Activated CD8-positive, alpha-beta memory T cell treated with anti-CD3 and anti-CD28 coated beads, Interleukin-2, amount 10 ng/mL, durations not matched to agents 7 days and 5 days (primary cell): ENCODE measurements at places on chromosomes 6 and 20. TPM values are rescaled to one million over a fixed set of nuclear protein-coding genes. Genes with fewer than 3 reads are reported as not detected.

BPIFB2 gene
- not detected for total RNA-seq

DLL1 gene
- total RNA-seq = 1.2 TPM

DNA sequence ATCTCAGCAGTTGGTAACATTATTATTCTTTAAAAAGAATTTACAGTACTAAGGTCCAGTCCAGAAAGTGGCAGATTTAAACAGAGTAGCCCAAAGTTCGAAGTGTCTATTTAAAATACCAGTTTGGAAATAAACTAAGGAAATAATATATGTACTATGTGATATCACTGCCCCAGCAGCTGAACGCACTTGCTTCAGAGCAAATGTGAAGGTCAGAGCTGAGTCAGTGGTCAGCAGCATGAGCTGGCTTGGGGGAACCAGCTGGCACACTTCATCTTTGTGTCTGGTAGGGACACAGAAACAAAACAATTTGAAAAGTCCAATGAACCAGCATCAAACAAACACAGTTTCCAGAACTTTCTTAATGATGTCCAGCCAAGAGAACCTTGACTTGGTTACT lies 15.4 kb downstream of the TMEM14B start:
- peaks cover 14% of the 10 kb centered on the region for H3K4me1 ChIP-seq
- DNase-seq = no peak
- H3K27me3 ChIP-seq = no peaks in the 10 kb centered on the region
- no peak overlapping the region for H3K27ac ChIP-seq

- H3K27ac ChIP-seq = no peak overlapping the region
- H3K27me3 ChIP-seq = peaks cover 62% of the 10 kb centered on the region
- no peak overlapping the region for H3K4me3 ChIP-seq
- no peaks in the 10 kb centered on the region for H3K36me3 ChIP-seq
- no peak for DNase-seq
- peaks cover 3% of the 10 kb centered on the region for H3K4me1 ChIP-seq
These were observed 5.0 kb upstream of the HSPA12B start for GRCh38 chr20:3727401-3728021.

BAG2 gene
- 9.6 TPM for total RNA-seq

LY6G6F gene
- total RNA-seq = not detected

- H3K27ac ChIP-seq = no peak overlapping the region
- DNase-seq = no peak
- no peaks in the 10 kb centered on the region for H3K4me1 ChIP-seq
- H3K27me3 ChIP-seq = peaks cover 11% of the 10 kb centered on the region
These were observed 192.0 kb downstream of the RNF144B start for GRCh38 chr6:18579166-18579565.

GRCh38 chr6:12636336-12636735 lies 80.2 kb upstream of the PHACTR1 start:
- peaks cover 3% of the 10 kb centered on the region for H3K27me3 ChIP-seq
- H3K36me3 ChIP-seq = no peaks in the 10 kb centered on the region
- H3K27ac ChIP-seq = no peak overlapping the region
- H3K4me3 ChIP-seq = no peak overlapping the region
- DNase-seq = no peak

HLA-DQA2 gene
- total RNA-seq = 11.6 TPM

DNA sequence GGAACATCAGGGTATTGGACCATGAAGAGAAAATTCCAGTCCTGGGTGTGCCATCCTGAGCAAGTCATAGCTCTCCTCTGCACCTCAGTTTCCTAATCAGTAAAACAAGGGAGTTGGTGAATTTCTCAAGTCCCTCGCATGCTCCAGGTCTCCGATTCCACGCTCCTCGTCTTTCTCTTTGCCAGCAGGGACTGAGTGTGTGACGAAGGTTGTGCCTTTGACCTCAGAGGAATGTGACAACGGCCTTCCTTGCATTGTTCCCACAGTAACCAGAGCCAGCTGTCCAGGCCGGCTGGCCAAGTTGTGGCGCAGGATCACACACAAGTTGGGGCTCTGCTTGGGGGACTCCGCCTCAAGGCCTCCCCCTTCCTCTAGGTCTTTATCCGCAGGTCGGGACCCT lies 217.3 kb downstream of the ATXN1 start:
- no peak for DNase-seq
- peaks cover 12% of the 10 kb centered on the region for H3K36me3 ChIP-seq
- peaks cover 19% of the 10 kb centered on the region for H3K4me1 ChIP-seq
- no peaks in the 10 kb centered on the region for H3K27me3 ChIP-seq
- no peak overlapping the region for H3K27ac ChIP-seq

GRCh38 chr20:3164043-3164762 lies 4.5 kb upstream of the FASTKD5 start:
- H3K27me3 ChIP-seq = peaks cover 19% of the 10 kb centered on the region
- DNase-seq = no peak
- H3K4me3 ChIP-seq = no peak overlapping the region
- H3K4me1 ChIP-seq = peaks cover 4% of the 10 kb centered on the region

DNA sequence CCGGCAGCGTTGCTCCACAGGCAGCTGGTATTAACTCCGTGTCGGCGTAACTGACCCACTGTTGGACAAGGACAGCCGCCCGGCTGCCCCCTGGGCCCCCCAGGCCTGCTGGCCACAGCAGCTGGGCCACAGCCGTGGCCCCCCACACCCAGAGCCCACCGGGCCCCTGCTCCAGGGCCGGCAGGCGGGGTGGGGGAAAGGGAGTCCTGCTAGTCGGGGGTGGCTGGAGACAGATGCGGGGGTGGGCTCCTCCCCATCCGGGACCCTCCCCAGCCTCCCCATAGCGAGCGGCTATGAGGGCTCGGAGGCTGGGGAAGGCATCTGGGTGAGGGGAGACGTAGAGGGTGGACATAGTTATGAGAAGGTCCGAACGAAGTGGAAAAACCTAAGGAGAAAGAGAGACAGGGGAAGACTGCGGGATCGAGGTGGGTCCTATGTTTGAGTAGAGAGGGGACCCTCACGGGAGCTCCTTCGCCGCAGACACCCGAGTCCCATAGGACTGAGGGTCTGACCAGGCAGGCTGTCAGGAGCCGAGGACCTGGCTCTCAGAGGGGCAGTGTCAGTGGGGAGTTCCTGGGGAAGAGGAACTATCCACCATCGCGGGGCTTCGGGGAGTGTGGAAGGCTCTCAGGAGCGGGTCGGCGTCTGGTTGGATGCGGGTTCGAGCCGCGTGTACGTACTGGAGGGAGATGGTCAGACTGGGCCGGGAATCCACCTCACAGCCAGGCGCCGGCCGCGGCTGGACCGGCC lies 511 bp downstream of the VARS1 start:
- H3K4me3 ChIP-seq = peak overlapping the region; percentile 96
- H3K36me3 ChIP-seq = peaks cover 26% of the 10 kb centered on the region
- no peak for DNase-seq
- H3K27me3 ChIP-seq = no peaks in the 10 kb centered on the region
- peaks cover 51% of the 10 kb centered on the region for H3K4me1 ChIP-seq

- peaks cover 22% of the 10 kb centered on the region for H3K27me3 ChIP-seq
- DNase-seq = no peak
- no peak overlapping the region for H3K27ac ChIP-seq
- no peaks in the 10 kb centered on the region for H3K4me1 ChIP-seq
- no peaks in the 10 kb centered on the region for H3K36me3 ChIP-seq
These were observed 44.8 kb upstream of the ENPP1 start for GRCh38 chr6:131762984-131763383.

SIM1 gene
- total RNA-seq = not detected

PDYN gene
- not detected for total RNA-seq

C6orf58 gene
- total RNA-seq = not detected

- no peak for DNase-seq
- no peaks in the 10 kb centered on the region for H3K4me1 ChIP-seq
- no peaks in the 10 kb centered on the region for H3K27me3 ChIP-seq
- no peak overlapping the region for H3K4me3 ChIP-seq
These were observed 236.8 kb downstream of the PACRG start for GRCh38 chr6:162964488-162965140.

DNA sequence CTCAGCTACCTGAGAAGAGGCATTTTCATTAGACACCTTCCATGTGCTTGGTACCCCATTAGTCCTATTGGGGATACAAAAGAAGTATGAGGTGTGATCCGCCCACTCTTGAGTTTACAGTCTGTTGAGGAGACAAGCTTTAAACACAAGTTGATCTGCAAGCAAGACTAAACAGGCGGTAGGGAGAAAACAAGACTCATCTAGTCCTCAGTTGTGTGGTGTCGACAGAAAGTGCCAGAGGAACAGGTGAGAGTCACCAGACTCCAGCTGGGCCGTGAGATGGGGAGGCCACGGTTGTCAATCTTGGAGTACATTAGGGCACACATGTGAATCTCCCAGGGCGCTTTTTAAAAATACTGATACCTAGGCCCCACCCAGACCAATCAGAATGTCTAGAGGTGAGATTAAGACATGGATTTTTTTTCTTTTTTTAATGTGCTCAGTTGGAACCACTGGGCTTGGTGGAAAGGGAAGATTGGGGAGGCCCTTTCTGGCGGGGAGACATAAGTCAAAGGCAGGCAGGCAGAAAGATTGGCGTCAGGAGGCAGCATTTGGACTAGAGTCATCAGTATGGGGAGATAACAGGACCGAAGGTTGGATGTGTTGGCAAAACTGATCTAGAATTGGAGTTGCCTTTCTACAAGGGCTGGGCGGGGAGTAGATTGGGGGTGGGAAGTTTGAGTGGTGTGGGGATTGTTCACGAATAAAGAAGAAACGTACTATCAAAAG lies 10.4 kb downstream of the E2F3 start:
- H3K4me3 ChIP-seq = no peak overlapping the region
- DNase-seq = no peak
- no peaks in the 10 kb centered on the region for H3K27me3 ChIP-seq
- H3K4me1 ChIP-seq = peaks cover 82% of the 10 kb centered on the region
- H3K27ac ChIP-seq = no peak overlapping the region

- peak overlapping the region; percentile 1 for H3K27ac ChIP-seq
- no peak for DNase-seq
- no peaks in the 10 kb centered on the region for H3K27me3 ChIP-seq
- H3K4me1 ChIP-seq = peaks cover 9% of the 10 kb centered on the region
- H3K36me3 ChIP-seq = no peaks in the 10 kb centered on the region
These were observed 60.2 kb upstream of the RNF144B start for GRCh38 chr6:18326980-18327379.

- H3K27ac ChIP-seq = no peak overlapping the region
- no peaks in the 10 kb centered on the region for H3K36me3 ChIP-seq
- no peaks in the 10 kb centered on the region for H3K27me3 ChIP-seq
- no peak overlapping the region for H3K4me3 ChIP-seq
These were observed 121.5 kb downstream of the PACRG start for GRCh38 chr6:162849269-162849668.

SIRPD gene
- total RNA-seq = 0.19 TPM

TFAP2C gene
- not detected for total RNA-seq

- DNase-seq = no peak
- H3K27ac ChIP-seq = no peak overlapping the region
- H3K4me3 ChIP-seq = no peak overlapping the region
- peaks cover 31% of the 10 kb centered on the region for H3K36me3 ChIP-seq
- peaks cover 16% of the 10 kb centered on the region for H3K4me1 ChIP-seq
These were observed 23.0 kb downstream of the LATS1 start for GRCh38 chr6:149694921-149695320.

GRCh38 chr6:38113825-38114576 lies 294.5 kb downstream of the ZFAND3 start:
- no peaks in the 10 kb centered on the region for H3K27me3 ChIP-seq
- peaks cover 2% of the 10 kb centered on the region for H3K4me1 ChIP-seq
- H3K4me3 ChIP-seq = no peak overlapping the region

DNA sequence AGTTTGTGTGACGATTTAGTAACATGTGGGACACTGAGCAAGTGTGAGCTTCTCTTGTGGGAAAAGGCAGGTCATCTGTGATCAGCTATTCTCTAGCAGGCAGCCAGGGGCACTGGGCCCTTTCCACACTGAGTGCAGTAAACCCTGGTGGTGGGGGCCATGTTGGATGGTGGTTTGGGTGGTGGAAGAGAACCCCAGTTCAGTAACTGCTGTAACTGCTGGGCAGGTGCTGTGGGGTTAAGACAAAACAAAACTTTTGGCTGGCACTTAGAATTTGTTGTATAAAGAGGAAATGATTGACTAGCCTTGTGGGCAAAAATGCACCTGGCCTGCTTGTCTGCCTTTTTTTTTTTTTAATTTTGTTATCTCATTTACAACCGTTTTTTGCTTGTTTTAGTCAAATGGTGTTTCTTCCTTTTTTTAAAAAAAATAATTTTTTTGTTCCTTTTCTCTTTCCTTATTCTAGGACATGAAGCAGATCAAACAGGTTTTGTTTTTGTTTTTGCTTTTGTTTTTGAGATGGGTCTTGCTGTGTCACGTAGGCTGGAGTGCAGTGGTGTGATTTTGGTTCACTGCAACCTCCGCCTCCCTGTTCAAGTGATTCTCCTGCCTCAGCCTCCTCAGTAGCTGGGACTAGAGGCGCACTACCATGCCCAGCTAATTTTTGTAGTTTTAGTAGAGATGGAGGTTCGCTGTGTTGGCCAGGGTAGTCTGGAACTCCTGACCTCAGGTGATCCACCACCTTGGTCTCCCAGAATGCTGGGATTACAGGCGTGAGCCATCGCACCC lies 59.8 kb downstream of the IGF2R start:
- peak overlapping the region; percentile 73 for H3K27ac ChIP-seq
- DNase-seq = peak; percentile 74
- no peak overlapping the region for H3K4me3 ChIP-seq
- peaks cover 15% of the 10 kb centered on the region for H3K4me1 ChIP-seq
- H3K27me3 ChIP-seq = no peaks in the 10 kb centered on the region
- peaks cover 54% of the 10 kb centered on the region for H3K36me3 ChIP-seq

BPI gene
- total RNA-seq = not detected

AVP gene
- total RNA-seq = not detected

THBS2 gene
- not detected for total RNA-seq

DNA sequence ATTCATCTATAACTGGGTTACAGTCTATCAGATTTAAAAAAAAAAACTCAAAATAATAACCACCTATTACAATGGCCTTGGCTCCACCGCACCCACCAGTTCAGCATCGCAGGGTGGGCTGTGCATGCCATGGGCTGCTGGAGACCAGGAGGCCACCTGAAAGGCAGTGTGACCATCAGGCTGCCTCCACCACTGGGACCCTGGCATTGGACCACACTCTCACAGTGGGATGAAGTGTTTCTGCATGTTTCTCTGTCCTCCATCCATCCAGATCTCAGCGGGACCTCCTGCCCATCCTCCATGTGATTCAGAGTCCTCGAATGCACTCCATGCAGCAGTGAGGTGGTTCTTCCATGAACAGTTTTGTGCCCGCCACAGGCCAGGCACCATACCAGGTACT lies 206.1 kb upstream of the CST7 start:
- no peaks in the 10 kb centered on the region for H3K36me3 ChIP-seq
- no peak overlapping the region for H3K27ac ChIP-seq

DNA sequence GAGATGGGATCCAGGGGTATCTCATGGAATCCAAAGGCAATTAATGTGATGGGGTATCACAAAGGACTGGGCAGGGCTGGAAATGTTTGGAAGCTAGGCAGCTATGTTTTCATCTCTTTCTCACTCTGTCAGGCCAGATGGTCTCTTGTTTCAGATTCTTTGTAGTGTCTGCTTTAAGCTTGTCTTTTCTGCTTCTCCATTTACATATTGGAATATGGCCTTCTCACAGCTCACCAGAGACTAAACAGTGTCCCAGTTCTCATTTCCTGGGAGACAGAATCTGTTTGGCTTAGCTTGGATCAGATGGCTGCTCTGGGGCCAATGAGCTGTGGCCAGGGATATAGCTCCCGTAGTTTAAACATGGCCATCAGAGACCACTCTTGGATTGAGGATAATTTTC lies 78.9 kb downstream of the SLC35F1 start:
- H3K27ac ChIP-seq = no peak overlapping the region
- H3K27me3 ChIP-seq = peaks cover 8% of the 10 kb centered on the region
- H3K4me1 ChIP-seq = no peaks in the 10 kb centered on the region
- DNase-seq = no peak
- H3K4me3 ChIP-seq = no peak overlapping the region
- H3K36me3 ChIP-seq = no peaks in the 10 kb centered on the region

RAET1L gene
- total RNA-seq = not detected
